ENCODE measurements at places on chromosomes 12 and 14.

DNA sequence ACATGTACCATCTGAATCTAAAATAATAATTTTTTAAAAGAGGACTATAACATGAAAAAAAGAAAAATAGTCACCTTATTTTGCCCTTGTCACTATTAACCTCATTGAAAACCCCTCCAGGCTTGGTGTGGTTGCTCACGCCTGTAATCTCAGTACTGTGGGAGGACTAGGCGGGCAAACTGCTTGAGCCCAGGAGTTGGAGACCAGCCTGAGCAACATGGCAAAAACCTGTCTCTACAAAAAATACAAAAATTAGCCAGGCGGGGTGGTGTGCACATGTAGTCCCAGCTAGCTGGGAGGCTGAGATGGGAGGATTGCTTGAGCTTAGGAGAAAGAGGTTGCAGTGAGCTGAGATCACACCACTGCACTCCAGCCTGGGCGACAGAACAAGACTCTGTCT, 126.3 kb upstream of the KRAS start:
- DNase-seq = no peak

GRCh38 chr14:75518625-75519024, 3.6 kb upstream of the BATF start:
- DNase-seq = no peak

- DNase-seq = no peak
Measured at GRCh38 chr12:77734214-77734883, 96.3 kb upstream of the NAV3 start.

DNA sequence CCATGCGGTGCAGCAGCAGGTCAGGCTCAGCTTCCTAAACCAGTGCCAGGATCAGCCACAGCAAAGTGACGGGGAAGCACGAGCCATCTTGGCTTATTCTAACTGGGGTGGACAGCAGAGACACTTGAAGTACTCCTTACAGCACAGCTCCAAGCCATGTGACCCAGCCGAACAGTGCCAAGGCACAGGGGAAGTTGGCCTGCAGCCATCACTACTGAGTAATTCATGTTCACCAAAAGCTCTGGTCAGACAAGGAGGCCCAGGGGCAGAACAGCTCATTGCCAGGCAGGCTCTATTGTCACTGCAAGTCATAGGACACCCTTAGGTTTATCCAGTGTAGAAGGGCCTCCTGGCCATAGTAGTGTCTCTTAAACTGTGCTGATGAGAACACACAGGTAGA, 23.4 kb upstream of the SLC35F4 start:
- DNase-seq = peak; percentile 35

- DNase-seq = no peak
Measured at GRCh38 chr12:47754881-47755280, 3.8 kb downstream of the RAPGEF3 start.

DNA sequence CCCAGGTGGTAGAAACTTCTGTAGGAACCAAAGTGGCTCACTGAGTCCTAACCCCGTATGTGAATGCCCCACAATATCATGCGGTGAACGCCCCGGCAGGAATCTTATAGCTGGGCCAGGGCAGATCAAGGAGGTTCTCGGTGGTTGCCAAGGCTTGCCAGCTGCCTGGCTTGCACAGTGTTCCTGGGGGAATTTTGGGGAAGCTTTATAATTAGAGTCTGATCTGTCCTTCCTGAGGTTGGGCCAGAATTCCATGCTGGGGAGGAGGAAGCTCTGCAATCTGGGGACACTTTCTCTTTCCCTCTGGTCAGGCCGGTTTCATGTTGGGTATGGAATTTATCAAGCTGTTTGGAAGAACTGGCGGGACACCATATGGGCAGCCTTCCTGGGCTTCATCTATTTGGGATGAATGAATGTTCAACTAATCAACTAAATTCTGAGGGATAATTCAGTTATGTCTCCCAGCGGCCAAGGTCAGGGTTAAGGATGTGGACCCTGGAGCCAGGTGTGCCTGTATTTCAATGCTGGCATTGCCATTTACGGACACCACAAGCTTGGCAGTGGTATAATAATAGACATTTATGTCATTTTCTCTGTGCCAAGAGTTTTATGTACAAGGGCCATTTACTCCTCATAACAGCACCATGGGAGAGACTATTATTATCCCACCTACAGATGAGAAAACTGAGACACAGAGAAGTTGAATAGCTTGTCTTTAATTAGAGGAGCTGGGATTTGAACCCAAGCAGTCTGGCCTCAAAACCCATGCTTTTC, 54.3 kb downstream of the SVOP start:
- DNase-seq = peak; percentile 30

DNA sequence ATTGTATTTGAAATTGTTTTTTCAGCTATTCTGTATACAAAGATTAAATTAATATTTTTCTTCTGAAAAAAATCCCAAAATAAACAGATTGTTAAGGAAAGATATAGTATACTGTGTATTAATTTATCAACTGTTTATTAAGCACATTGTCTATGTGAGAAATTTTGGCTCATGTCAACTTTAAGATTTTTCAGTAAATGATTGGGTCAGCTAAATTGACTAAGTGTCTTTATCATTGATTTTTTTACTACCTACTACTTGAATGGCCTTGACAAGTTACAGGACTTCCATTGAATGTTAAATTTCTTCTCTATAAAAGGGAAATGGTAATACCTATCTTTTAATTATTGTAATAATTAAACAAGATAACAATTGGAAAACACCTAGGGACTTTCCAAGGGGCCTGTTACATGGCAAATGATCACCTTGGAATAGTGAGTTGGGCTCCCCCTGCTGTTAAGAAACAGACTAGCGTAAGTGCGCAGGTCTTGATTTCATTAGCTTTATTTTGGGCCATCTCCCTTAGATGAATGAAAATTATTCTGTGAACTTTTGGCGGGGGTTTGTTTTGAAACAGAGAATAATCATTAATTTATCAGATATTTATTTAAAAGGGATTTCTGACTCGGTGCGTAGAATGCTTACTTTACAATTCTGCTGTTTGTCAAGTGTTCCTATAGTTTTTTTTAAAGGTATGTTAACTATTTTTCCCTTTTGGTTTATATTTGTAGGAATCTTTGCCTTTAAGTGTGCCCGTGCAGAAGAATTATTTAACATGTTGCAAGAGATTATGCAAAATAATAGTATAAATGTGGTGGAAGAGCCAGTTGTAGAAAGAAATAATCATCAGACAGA, 14.5 kb upstream of the CCT2 start:
- DNase-seq = peak; percentile 46

Measured in NCI-H446 (cell line).